Left ventricle myocardium superior (tissue), 1 donor: ENCODE measurements at places on chromosomes 6 and 20. TPM values are rescaled to one million over a fixed set of nuclear protein-coding genes. Genes with fewer than 3 reads are reported as not detected.

GRCh38 chr6:97347111-97347510, 64.1 kb upstream of the MMS22L start:
- no peak for DNase-seq

PMEPA1 gene
- 24.7 TPM for total RNA-seq

DNA sequence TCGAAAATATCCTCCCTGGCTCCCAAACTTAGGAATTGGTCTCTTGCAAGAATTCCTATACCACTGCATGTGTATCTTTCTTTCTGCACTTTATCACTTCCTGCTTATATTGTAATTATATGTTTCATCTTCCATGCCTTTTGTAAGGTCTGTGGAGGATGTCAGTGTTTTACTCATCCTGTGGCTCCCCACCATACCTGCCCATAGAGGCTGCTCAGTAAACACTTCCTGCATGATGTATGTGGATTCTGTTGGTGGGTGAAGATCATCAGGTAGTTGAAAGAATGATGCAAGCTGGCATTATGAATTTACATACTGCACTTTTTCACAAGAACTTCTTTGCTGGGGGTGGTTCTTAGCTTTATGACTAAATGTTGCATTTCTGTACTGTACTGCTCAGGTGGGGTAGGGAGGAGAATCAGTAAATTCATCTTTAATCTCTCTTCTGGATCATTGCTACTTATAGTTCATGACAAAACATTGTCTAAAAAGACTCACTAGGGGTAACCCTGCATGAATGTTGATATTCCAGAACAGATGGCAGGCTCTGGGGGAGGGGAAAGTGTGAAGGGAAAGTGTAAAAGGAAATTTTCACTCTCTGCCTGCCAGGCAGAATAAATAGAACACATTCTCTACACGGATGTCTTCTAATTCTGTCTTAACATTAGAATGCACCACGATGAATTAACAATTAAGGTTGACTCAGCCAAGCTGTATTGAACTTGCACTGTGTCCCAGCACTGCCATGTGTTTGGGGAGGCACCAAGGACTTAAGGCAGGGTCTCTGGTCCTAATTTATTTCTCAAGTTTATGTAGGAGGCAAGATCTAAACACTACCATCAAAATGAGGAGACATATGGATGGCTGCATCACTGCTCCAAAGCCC, 36.0 kb upstream of the KLHL31 start:
- DNase-seq: no peak

DNA sequence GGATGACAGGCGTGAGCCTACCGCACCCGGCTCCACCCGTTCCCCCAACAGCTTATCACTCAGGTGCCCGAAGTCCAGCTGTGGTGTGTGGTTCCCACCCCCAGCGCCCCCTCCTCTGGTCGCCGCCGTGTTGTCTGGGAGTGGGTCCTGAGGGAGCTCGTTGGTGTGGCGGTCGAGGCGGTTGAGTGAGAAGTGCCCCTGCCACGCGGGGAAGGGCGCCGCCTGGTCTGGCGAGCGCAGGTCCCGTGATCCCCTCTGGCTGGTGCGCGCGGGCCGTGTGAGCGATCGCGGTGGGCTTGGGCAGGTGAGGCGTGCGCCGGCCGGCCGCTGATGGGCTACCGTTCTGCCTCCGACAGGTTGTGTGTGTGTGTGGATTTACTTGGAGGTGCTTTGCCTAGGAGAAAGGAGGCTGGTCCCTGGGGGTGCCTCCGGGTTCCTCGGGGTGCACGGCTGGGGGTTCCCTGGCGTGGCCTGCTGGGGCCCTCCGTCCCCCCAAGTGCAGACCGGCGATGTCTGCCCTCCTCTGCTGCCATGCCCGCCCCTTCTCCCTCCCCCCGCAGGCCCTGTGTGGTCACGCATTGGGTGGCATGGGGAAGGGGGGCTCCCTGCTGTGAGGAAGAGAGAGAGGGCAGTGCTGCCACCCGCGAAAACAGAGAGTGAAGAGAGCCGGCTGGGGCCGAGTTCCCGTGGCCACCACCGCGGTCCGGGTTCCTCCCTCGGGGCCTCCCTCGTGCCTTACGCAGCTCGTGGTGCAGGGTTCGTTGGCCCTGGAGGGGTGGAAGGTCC, 336.0 kb upstream of the DEFB115 start:
- no peak for DNase-seq

TSPO2 gene
- total RNA-seq: not detected

GOPC gene
- 19.3 TPM for total RNA-seq

SIRPA gene
- total RNA-seq: 18.1 TPM

DNA sequence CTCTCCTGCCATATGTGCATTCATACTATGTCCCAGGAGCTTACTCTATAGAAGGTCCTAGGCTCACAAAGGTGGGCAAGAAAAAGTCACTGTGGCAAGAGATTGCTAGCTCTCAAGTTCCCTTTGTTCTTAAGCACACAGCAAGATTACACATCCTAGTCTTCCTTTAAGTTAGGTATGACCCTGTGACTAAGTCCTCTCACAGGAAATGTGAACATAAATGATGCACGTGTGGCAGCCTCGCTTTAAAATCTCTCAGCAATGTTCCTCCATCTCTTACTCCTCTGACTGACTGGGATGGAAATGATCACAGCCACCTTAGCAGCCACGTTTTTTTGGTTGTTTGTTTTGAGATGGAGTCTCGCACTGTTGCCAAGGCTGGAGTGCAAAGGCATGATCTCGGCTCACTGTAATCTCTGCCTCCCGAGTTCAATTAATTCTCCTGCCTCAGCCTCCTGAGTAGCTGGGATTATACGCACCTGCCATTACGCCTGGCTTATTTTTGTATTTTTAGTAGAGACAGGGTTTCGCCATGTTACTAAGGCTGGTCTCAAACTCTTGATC, 35.7 kb upstream of the HAO1 start:
- no peak for DNase-seq
